ENCODE measurements at places on chromosomes 6 and 20. TPM values are rescaled to one million over a fixed set of nuclear protein-coding genes. Genes with fewer than 3 reads are reported as not detected.

Gene SUMO4
- total RNA-seq: 5.0 TPM

DNA sequence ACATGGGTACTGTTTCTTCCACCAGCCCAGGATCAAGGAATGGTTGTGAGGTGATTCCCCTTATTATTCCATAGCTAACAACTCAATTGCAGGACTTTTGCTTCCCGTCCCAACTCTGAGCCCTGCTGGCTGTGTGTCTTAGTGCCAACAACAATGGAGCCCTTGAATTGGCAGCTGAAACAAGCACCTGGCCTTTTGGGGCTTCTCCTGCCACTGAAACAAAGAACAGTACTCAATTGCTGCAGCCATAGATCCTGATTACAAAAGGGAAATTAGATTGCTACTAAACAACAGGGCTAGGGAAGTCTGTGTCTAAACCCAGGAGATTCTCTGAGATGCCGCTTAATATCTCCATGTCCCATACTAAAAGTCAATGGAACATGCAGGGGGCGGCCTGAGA is 61.3 kb upstream of the CARMIL1 start:
- no peak for DNase-seq

- DNase-seq: no peak
Observed at GRCh38 chr20:60840971-60841370, 411.1 kb upstream of the CDH4 start.

- DNase-seq: no peak
Observed at GRCh38 chr20:37262505-37262904, 891 bp upstream of the GHRH start.

DNA sequence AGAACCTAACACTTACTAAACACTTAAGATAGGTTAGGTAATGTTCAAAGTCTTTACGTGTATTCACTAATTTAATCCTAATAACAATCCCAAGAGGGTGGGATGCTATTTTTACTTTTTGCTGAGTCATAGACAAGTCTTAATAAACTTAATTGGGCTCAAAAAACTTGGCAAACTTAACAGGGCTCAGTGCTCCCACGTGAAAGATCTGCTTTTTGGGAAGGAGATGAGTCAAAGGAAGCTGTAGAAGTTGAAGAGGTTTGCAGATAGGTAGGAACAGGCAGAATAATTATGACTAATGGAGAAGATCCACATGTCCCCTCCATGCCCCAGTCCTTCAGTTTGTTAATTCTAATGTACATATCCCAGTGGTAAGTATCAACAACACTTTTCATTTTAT is 44.5 kb upstream of the STMND1 start:
- DNase-seq: no peak

GRCh38 chr6:131524695-131525336 is 48.2 kb upstream of the ARG1 start:
- DNase-seq: no peak

Gene TRERF1
- total RNA-seq: 24.7 TPM

- no peak for DNase-seq
Observed at GRCh38 chr6:100420711-100421110, 44.0 kb downstream of the SIM1 start.

Gene KIAA1755
- total RNA-seq: 3.9 TPM

DNA sequence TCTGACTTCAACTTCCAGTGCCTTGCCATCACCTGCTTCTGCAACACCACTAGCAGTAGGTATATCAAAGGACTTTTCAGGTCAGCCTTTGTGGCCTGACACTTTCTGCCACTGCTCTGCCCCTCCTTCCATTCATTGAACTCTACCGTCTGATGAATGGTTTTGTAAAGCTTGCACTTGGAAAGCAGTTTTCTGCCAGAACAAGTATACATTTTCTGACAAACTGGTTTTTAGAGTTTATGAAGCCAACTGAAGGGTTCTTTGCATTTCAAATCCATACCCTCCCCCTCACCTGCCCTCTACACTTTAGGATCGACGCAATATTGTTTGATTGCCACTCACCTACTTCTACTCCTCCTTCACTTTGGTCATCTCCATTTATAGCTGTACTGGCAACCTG is 603.1 kb downstream of the HACE1 start:
- no peak for DNase-seq

- no peak for DNase-seq
Observed at GRCh38 chr6:35752330-35752729, 15.5 kb downstream of the ARMC12 start.

DNA sequence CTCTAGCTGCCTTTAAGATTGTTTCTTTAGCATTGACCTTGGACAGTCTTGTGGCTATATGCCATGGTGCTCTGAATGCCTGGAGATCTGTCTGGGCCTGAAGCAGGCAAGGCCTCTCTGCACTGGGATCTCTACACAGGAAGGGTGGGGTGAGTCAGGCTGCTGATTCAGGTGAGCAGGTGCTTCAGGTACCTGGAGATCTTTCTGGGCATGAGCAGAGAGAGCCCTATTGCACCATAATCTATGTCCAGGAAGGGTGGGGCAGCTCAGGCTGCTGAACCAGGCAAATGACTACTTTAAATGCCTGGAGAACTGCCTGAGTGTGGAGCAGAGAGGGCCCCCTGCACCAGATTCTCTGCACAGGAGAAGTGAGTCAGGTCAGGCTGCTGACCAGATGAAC is 94.5 kb downstream of the TPBG start:
- DNase-seq: no peak

GRCh38 chr6:14641423-14642135 is 524.0 kb downstream of the CD83 start:
- DNase-seq: no peak

- DNase-seq: peak; percentile 81
Observed at GRCh38 chr6:25556516-25556915, 95.5 kb upstream of the SCGN start.

Gene NT5E
- total RNA-seq: 22.8 TPM

- no peak for DNase-seq
Observed at GRCh38 chr6:142898927-142899895, 45.8 kb downstream of the HIVEP2 start.

Gene MYBL2
- total RNA-seq: 0.60 TPM

Gene LY86
- 1.8 TPM for total RNA-seq

- DNase-seq: no peak
Observed at GRCh38 chr6:133854364-133855275, 34.3 kb upstream of the TCF21 start.

DNA sequence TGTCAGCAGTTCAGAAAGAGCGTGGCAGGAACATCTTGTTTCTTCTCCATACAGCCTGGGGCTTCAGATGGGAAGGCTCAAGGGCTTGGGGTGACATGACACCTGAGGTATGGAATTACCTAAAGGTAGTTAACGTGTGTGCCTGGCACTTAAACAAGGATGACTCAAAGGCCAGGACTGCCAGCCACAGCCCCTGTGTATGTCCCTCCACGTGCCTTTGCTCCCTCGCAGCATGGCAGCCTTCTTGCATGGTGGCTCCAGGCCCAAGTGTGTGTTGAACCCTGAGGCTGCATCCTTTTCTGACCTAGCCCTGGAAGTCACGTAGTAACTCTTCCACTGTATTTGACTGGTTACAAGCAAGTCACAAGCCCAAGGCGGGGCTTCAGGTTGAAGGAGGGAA is 33.6 kb upstream of the MYL9 start:
- no peak for DNase-seq

DNA sequence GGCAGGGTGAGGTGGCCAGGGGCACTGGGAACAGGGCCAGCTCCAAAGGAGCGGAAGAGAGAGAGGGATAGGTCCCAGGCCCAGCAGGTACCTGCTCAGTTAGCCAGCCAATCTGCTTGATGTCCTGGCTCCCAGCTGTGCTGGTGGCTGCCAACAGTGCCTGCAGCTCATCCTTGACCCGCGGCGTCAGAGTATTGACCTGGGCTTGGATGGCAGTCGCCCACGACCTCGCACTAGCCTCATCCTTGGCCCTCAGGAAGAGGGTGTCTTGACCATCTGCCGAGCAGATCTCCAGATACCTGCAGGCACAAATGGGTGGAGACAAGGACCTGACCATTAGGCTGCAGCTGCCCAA is 11.1 kb upstream of the CDK5RAP1 start:
- DNase-seq: no peak
